ENCODE measurements at places on chromosomes 4 and X.

DNA sequence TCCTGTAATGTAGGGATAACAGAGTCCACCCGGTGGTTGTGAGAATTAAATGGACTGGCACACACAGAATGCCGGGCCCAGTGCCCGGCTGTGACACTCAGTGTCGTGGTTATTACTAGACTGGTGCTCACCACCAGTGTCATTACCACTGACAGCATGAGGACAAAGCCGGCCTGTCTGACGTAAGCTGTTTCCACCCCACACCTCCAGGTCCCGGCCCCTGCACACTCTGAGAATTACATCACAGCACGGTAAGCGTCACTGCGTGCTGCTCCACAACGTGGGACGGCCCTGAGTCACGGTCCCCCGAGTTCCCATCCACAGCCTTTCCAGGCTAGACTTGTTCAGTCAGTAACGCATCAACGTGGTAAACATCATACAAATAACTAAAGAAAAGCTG, 22.9 kb downstream of the FAT1 start:
- DNase-seq = peak; percentile 58

DNA sequence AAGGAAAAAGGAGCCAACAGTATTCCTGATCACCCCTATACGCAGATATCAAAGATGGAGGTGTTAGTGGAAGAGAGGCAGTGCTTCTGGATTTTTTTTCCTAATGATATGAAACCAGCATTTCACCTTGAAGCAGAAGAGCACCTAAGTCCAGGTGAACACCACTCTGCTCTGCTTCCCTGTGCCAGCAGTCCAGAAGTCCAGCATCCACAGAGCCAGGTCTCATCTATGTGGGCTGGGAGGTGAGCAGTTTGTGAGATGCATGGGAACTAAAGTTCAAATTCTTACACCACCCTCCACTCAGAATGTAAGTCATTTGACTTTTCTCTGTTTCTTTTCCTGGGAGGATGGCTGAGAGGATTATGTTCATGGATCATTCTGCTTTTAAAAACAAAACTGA, 202.6 kb downstream of the RELL1 start:
- DNase-seq = no peak

DNA sequence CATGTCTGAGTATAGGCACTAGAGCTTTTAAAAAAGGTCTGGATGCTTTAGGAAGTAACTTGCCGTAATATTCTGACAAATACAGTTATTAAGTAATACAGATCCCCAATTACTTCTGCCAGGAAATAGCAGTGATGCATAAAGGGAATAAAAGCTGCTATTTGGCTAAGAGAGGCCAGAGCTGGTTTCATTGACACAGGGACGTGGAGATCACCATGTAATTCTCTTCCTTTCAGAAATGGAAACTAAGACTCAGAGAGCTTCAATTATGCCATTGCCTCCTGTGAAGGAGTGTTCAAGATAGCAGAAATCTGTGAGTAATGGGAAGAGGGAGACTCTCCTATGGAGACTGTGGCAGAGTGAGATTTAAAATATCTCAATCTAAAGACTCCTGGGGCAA, 238.1 kb downstream of the SLITRK2 start:
- DNase-seq = no peak

DNA sequence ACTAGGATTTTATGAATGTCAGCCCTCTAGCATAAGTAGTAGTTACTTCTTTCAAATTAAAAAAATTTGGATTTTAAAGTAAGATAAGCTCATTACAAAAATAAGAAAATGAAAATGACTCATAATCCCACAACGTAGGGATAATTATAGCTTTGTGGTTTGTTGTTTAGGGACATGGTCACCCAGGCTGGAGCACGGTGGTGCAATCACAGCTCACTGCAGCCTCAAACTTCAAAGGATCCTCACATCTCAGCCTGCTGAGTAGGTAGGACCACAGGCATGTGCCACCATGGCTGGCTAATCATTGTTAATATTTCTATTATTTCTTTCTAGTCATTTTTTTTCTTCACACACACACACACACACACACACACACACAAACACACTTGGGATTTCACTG, 57.6 kb downstream of the PLAC1 start:
- DNase-seq = peak; percentile 61

GRCh38 chrX:34848281-34848680, 94.3 kb upstream of the FAM47B start:
- peak; percentile 74 for DNase-seq

- DNase-seq = peak; percentile 21
These were observed 151.0 kb upstream of the PPARGC1A start for GRCh38 chr4:24040811-24041210.

DNA sequence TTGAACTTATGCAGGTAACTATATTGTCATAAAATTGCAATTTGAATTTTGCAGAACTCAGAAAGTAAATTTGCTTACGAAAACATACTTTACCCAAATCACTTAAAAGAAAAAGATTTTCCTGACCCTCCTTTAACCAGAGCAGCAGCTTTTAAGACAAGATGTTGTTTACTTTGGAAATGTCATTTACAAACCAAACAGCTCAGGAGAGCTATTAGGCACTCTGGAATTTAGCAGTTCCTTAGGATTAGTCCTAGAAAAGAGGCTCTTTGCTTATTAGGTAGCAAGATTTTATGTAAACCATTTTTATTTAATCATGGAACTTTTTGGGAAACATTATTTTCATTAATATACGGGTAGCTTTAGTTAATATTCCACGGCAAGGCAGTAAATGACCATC, 765.7 kb upstream of the POU3F4 start:
- DNase-seq = no peak

- peak; percentile 78 for DNase-seq
These were observed 15.9 kb downstream of the PPA2 start for GRCh38 chr4:105458001-105458400.

- DNase-seq = peak; percentile 24
These were observed 206.3 kb downstream of the CBR4 start for GRCh38 chr4:168803732-168804131.

- peak; percentile 57 for DNase-seq
These were observed 154.3 kb upstream of the EDNRA start for GRCh38 chr4:147326591-147326990.

DNA sequence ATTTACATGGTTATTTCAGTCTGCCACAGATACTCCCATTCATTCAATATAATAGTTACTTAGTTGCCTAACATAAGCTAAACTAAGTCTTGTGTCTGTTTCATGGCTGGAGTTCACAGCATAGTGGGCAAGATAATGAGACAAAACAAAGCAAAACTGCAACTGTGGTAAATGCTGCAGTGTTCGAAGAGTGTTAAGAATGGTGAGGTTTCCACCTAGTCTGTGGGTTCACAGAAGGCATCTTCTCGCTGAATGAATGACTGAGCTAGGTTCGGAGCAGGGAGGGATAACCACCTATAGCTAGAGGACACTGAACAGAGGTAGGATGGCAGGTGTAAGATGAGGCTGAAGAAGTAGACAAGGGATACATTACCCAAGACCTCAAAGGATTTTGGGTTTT, 171.0 kb downstream of the FBXW7 start:
- no peak for DNase-seq

DNA sequence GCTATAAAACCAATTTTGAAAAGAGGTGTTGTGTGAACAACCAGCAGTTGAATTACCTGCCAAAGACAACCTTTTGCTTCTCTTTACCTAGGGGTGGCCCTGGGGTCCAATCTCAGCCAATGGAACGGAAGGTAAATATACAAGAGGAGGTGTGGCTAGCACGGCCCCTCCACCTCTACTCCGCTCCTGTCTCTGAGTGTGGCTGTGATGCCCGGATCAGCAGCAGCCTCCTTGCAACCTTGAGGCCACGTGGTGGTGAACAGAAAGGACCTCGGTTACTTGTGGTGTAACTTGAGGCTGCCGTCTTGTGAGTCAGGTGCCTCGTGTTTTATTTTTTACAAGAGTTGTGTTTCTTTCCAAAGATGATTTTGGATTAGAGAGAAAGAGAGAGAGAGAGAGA, 121.5 kb upstream of the PPP2R3B start:
- no peak for DNase-seq

- peak; percentile 12 for DNase-seq
These were observed 54.8 kb downstream of the ZFX start for GRCh38 chrX:24204331-24204730.

DNA sequence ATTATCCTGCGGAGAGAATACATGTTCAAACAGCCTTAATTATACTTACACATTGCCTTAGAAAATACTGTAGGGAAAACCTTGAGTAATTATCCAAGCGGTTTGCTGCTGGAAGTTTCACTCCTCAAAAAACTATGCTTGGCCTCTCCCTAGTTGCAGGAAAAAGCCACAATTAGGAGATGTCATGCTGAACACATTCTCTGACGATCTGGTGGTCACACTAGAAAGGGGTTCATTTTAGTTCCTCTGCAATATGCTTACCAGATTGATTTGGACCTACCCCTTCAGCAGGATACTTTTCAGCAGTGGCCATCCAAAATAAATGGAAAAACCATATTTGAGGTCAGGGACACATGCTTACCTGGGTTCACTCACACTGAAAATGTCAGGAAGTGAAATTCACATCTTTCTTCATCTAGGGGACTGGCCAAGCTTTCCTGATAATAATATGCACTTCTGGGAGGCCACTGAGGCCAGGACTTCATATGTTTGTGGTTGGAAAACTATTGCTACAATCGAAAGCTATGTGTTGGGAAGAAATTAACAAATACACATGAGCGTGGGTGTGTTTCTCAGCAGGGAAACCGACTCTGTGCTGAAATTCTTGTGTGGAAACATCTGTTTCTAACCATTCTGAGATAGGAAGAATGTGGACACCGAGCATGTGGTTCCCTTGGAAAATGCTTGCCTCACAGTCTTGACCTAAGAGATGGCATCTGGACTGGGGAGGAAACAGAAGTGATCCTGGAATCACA, 68.8 kb downstream of the ATXN3L start:
- peak; percentile 96 for DNase-seq

DNA sequence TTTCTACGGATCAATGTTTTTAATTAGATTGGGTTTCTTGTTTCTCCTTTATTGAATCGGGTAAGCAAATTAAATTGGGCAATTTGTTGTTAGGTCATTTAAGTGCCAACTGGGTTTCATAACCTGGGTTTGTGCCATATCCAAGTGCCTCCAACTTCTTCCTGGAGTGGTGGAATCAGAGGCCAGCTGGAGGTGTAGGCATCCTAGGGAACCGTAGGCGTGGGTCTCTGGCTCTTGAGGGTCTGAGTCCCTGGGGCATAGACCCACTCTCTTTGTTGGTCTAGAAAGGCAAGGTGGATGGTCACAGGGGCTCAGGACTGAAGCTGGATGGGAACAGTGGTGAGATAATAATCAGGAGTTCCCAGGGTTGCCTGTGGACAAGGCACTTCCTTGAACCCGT, 18.3 kb downstream of the CNGA2 start:
- peak; percentile 32 for DNase-seq

- DNase-seq = no peak
These were observed 98.8 kb downstream of the ELOVL6 start for GRCh38 chr4:110099638-110100037.

- no peak for DNase-seq
These were observed 242.9 kb downstream of the ARHGAP24 start for GRCh38 chr4:85717847-85718246.

- no peak for DNase-seq
These were observed 474.4 kb upstream of the MAGEB18 start for GRCh38 chrX:25663701-25664100.

GRCh38 chr4:40322811-40323210, 12.3 kb upstream of the CHRNA9 start:
- peak; percentile 12 for DNase-seq

DNA sequence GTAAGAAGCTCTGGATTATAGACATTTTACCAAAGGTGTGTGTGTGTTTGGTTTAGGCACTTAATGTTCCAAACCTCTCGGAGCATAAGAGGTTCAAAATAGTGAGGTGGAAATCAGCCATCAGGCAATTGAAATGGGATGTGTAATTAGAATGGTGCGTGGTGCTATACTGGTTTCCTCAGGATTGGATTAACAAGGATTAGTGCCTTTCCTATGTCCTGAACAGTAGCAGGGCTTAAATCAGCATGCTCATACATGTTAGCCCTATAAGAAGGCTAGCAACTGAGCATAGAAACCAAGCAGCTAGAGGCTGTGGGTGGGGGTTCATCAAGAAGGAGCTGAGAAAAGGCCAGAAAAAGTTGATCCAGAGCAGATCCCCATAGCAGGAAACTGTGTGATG, 256.8 kb upstream of the CXXC4 start:
- DNase-seq = no peak

DNA sequence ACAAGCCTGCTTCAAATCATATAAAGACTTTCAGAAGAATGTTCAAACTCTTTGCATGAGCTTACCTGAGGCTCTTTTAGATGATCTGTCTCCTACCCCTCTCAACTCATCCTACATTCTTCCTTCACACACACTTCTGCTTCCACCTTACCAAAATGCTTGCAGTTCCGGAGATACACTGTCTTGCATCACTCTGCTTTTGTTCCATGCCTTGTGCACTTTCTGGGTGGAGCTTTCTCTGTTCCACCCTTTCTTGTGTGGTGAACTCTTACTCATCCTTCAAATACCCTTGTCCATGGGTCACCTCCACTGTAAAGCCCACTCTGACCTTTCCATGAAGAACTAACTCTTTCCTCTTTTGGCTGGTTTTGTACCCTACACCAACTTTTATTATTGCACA, 18.4 kb upstream of the MGST2 start:
- DNase-seq = no peak

GRCh38 chr4:75940692-75941253, at the start of gene NAAA:
Gene NAAA, minus strand, starts transcription at chr4:75941013. Its CDS starts 64 bp downstream, at chr4:75940949.
- DNase-seq = peak; percentile 42

- DNase-seq = no peak
These were observed 51.0 kb downstream of the TMEM131L start for GRCh38 chr4:153517159-153517558.

- no peak for DNase-seq
These were observed 20.9 kb downstream of the RGS12 start for GRCh38 chr4:3313556-3314228.

DNA sequence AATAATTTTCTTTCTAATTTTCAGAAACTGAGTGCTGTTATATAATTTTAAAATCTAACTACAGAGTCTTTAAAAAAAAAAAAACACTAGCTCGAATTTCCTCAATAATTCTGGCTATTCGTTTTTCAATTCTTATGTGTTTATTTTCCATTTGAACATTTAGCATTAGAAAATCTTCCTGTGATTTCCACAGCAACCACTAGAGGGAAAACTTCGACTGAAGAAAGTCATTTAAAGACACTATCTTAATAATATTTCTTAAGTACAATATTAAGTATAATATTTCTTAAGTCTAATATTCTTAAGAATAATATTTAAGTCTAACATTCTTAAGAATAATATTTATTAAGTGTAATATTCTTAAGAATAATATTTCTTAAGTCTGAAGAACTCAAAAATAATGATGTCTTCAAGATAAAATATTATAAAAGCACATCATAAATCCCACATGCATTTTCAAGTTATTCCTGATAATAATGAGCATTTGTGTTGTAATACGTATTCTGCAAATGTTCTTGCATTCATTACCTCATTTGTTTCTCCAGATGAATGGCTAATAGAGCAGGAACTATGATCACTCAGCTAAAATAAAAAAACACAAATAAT, 118.4 kb upstream of the WDR17 start:
- DNase-seq = peak; percentile 1

- no peak for DNase-seq
These were observed 50.9 kb upstream of the TAB3 start for GRCh38 chrX:30939928-30940327.

Data from fibroblast of gingiva (primary cell).